NCI-H2107 (cell line): ENCODE measurements at places on chromosomes 1 and 21.

DNA sequence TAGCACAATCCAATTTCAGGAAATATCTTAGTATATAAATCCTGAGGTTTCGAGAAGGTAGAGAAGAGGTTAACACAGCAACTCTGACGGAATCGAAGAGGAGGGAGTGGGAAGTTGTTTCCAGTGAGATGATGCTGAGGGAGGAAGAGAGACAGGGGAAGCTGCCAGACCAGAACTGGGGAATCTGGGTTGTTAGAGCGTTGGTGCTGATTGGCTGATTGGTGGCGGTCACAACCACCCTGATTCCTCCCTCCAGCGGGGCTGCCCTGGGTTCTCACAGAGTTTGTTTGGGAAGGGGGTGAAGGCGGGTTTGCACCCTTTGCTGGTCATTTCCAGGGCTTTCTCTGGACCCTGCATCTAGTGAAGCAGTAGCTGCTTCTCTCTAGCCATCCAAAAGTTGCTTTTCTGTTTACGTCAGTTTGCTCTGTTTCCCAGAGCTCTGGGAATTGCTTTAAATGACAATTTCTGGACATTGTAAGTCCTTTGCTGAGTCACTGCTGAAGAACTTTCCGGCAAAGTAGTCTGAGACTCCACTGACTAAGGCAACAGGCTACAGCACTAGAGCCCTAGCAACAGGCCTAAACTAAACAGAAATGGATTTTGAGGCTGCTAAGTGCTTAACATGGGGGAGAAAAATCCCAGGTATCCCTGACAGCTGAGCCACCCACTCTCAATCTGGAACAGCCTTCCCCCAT is 90.1 kb downstream of the TENT5C start:
- no peak for DNase-seq

GRCh38 chr21:42161956-42162681 is 56.8 kb upstream of the ABCG1 start:
- DNase-seq: no peak

GRCh38 chr1:230230273-230230672 is 163.2 kb downstream of the GALNT2 start:
- no peak for DNase-seq

DNA sequence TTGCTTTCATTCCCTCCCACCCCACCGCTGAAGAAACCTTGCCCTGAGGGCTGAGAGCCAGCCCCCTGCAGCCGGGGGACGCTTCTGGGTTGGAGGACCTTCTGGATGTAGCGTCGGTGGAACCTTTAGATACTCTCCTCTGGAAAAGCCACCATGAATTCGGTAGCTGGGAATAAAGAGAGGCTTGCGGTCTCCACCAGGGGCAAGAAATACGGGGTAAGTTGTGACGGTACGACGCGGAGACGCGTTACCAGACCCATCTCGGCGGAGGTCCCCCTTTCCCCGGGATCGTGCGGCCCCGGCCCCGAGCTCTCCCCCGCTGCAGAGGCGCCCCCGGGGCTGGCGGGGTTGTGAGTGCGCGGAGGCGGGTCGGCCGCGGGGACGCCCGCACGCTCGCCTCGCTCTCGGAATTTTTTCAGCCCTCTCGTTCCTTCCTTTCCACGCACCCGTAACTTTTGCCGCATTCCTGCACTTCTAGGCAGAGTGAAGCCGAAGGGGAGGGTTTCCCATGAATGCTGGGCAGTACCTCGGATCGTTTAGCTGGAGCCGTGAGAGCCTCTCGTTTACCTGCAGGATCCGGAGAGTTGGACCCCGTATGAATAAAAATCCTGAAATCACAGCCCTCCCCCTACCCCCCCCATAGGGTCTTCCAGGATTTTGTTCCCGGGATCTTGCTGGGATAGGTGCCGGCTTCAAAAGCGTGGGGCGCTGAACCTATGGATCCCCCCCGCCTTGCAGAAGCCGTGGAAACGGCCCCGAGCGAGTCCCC is 671 bp downstream of the KIF26B start:
- DNase-seq: no peak

GRCh38 chr1:119718409-119718808 is 6.7 kb downstream of the PHGDH start:
- no peak for DNase-seq

GRCh38 chr1:58331156-58331555 is 215.4 kb downstream of the OMA1 start:
- no peak for DNase-seq

DNA sequence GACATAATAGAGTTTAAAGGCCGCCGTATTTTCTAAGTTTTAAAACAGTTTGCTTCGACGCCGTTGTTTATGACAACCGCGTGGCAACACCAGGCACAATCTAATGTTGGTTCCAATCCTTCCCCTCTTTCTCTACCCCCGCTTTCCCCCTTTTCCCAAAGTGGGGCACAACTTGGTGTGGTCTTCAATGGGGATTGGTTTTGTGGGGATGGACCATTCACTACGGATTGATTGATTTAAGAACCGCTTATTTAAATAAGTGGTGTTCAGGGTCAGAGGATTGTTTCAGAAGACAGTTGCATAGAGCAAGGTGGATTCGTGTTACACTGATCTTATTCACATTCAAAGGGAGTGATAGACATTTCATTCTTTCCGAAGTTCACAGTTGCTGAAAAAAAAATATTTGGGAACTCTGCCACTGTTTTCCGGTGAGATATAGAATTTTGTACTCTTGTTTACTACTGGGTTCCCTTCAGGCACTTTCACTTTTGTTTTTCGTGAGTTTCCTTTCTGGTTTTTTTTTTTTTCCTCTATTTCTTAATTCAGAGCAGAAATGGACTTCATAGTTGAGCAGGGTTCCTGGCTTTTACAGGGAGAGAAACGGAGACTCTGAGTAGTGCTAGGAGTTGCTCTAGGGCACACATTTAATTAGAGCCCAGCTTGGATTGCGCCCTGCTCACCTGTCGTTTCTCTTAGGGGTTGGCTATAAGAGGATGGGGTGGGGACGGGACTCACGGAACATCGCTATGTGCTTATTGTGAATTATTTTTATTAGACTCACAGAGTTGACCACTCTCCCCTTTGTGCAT is 79.6 kb upstream of the AK4 start:
- DNase-seq: no peak

DNA sequence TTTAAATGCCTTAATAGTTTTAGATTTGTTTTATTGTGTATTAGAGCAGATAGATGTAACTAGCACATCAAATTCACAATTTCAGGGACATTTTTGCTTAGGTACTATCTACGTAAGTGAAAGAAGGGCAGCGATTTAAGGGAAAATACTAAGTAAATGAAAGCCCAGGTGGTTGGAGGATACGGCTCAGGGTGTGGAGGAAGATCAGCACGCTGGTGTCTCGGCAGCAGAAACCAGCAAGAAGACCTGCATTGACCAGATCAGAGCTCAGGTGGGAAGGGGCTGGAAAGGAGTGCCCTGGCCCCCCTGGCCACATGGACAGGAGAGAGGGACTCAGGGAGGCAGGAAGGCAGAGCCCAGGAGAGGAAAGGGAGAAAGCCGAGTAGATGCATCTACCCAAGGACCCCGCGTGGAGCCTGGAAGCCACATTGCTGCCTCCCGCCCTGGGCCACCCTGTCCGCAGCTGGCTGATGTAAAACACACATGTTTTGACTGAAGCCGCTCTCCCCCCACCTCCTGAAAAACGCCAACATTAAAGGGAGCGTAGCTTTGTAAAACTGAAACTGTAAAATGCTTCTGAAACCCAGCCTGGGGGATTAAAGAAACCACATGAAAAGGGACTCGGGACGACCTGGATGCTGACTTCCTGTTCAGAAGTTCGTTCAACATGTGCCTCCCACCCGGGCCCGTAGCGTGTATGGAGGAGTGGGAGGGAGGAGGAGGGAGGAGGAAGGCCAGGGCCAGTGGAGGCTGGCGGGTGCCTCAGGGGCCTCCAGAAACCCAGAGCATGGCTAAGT is 72.6 kb upstream of the TARDBP start:
- no peak for DNase-seq

DNA sequence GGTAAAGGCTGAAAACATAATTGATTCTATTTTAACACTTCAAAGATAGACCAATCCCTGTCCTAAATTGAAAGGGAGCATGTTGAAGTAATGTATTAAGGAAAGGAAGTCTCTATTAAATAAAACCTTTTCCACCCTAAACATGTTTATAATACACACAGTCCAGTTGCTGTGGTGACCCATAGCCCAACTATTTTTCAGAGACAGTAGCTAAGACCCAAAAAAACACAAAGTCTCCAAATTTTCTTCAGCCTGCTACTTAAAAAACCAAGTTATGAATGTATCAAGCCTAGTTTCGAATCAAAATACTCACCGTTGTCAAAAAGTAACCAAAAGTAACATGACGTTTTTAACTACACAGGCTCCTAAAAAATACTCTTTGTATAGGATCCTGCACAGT is 1.6 kb downstream of the ELK4 start:
- no peak for DNase-seq

DNA sequence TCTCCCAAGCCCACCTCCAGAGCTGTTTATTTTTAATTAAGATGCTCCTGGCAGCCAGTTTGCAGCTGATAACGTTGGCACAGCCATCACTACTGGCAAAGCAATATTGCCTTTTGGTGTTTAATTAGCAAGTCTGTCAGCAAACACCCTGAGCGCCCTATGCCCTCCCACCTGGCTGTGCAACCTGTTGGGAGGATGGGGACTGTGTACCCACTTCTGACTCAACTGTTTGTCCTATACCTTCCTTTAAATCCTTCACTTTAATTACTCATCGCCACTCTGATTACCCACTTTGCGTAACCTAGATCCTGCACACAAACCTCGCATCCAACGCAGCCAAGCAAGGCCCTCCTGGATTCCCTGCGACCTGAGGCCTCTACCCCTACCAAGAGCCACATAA is 67.1 kb downstream of the BCAR3 start:
- no peak for DNase-seq

GRCh38 chr1:239353536-239353935 is 32.8 kb upstream of the CHRM3 start:
- DNase-seq: no peak

DNA sequence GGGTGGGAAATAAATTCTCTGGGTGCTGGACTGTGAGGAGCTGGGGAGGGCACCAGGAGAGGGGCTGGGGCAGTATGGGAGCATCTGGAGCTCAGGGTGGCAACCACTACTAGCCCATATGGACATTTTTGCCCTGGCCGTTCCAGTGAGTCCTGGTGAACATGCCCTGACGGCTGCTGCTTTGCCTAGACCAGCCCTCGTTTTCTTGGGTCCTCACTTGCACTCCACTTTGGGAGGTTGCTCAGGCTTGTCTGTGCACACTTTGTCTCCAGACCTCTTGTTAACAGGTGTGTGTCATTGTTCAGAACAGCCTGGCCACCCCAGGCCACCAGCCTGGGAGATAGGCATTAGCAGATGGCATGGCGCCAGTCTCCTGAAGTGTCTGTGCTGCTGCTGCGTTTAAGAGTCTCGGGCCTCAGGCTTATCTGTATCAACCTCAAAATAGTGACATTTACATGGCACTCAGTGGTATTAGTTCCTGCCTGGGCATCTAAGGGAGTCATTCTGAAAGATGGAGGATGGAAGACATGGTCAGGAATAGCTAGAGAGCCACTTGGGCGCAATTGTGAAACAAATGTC is 190.5 kb downstream of the PTPRU start:
- DNase-seq: peak; percentile 77

DNA sequence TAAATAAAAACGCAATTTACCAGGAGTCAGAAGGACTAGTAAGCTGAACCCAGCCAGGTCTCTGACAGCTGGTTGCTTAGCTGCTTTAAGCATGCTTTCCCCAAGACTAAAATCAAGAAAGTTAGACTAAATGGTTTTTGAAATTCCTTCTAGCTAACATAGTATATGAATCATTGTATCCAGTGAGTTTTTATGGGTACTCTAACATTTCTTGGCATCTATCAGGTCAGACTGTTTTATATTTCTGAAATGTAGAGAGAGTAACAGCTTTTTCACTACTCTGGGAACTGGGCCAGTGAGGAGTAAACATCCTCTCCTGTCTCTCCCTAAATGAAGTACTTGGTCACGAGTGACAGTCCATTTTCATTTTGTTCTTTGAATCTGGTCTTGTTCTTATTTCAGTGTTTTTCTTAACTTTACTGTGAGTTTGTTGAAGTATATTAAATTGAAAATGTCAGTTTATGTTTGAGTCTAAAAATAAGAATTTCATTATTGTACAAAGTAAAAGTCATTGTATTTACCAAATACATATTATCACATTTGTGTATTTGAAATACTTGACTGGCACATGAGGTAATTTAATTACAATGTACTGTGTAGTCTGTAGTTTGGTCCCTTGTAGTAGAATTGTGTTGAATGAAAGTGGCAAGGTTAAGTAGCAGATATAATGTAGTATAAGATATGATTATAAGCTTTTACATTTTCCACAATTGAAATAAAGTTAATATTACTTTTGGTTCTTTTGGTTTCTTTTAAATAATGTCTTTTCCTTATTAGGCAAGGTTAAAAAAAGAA is 47.6 kb downstream of the PKN2 start:
- DNase-seq: no peak

DNA sequence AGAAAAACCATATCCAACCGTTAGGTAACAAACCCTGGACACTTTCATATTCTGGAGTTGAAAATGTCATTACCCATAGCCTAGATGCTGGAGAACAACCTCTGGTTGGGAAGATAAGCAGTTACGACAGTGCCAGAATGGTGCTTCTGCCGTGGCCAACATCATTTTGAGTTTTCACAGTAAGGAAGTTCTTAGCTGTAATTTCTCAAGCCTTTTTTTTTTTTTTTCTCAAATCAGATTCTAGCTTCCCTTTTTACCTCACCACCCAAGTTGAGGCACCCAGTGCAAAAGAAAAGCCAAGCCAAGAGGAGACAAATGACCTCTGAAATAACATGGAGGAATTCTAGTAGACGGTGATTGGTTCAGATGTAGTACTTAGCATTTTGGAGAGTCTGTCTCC is 21.8 kb downstream of the PPT1 start:
- DNase-seq: no peak

- peak; percentile 79 for DNase-seq
Observed at GRCh38 chr1:92934395-92935378, 26.6 kb downstream of the DIPK1A start.

- DNase-seq: no peak
Observed at GRCh38 chr21:27033471-27033870, 66.6 kb upstream of the ADAMTS5 start.

DNA sequence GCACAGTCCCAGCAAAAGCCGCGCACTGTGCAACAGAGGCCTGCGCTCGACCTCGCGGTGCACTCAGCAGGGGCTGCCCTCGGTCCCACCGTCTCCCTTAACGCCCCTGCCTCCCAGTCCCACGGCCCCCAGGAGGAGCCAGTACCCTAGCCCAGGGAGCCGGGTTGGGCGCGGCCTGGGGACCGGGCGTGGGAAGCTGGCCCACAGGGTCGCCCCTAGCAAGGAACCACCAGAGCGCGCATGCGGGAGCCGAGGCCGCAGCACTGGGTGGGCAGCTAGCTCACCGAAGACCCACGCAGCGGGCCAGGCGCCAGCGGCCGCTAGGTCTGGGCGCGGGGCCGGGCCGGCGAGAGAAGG is 21.6 kb upstream of the ZNF678 start:
- DNase-seq: no peak
